ENCODE measurements at places on chromosomes 7 and 10.
A peak's percentile ranks its signal among the peaks of the same experiment; 100 is the strongest.

- DNase-seq = peak; percentile 18
Observed at GRCh38 chr7:103989785-103990767, 618 bp upstream of the RELN start.

DNA sequence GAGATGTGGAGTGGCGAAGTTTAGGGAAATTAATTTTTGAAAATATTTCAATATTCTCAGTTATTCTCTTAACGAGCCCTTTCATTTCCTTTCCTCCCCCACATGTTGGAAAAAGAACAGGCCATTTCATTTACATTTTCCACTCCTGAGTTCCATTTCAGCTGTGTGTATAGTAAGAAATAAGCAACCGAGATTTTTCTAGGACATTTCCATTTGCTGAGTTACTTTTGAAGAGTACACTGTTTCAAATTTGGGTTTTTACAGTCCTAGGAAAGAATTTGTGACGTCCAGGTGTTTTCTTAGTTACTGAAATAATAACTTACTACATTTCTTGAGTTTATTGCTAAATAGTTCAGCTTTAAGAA is 1.2 kb downstream of the SEPTIN7 start:
- DNase-seq = no peak

GRCh38 chr10:132536241-132536876 is 1.2 kb upstream of the INPP5A start:
- no peak for DNase-seq

DNA sequence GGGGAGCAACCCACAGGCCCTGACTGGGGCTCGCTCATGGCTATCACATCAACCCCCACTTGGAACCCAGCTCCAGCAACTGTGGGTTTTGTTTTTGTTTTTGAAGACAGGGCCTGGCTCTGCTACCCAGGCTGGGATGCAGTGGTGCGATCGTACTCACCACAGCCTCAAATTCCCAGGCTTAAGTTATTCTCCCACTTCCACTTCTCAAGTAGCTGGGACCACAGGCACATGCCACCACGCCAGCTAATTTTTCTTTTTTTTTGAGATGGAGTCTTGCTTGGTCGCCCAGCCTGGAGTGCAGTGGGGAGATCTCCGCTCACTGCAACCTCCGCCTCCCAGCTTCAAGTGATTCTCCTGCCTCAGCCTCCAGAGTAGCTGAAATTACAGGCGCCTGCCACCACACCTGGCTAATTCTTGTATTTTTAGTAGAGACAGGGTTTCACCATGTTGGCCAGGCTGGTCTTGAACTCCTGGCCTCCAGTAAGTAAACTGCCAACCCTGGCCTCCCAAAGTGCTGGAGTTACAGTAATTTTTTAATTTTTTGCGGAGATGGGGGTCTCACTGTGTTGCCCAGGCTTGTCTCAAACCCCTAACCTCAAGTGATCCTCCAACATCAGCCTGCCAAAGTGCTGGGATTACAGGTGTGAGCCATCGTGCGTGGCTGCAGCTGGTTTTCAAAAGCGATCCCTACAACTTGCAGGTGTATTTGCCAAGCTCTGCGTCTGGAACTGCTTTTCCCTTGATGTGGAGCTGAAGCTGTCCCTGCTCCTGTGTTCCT is 228.7 kb downstream of the SKIDA1 start:
- no peak for DNase-seq

DNA sequence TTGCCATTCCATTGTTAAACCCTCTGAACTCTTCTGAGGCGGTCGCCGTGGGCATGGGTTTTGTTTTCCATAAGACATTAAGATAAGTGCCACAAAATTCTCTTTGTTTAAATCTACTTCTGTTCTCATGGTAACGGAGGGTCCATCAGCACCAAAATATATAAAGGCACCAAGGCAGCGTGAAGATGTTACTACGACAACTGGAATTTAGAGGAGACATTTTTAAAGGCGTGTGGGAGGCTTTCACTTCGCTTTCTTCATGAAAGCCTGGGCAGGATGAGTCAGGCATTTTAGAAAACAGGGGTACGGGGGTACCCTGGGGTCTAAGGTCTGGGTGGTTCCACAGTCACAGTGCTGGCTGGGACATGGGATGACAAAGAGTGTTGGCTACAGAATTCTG is 34.0 kb downstream of the SMKR1 start:
- DNase-seq = no peak

DNA sequence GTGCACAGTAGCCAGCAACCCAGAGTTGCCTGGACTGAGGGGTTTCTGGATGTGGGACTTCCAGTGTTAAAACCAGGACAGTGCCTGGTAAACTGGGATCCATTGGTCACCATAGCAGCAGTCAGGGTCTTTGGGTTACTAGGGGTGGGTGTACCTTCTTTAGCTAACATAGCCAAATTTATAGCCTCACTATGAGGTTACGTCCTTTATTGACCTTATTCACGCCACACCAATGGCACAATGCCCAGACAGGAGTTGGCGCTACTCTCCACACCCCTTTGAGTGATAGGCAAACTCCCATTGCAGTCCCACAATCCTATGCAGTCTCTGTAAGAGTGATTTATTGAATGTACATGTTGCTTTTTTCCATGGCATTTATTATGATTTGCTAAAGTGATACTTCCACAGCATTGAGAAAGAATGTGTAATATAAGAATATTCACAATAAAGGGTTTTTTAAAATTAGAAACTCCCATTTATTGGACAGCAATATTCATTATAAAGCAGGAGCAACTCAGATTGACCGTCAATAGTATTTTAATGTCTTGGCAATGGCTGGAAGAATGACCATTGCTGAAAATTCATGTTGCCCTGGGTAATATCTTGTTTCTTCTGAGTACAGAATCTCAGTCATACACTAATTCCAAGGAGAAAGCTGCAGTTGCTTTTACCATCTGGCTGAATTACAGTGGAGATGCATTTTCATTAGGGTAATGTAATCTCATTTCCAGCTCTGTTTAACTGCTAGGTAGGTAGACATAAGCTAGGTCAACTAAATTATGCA is 26.1 kb downstream of the IFIT5 start:
- no peak for DNase-seq

GRCh38 chr10:132939957-132940790 is 2.2 kb downstream of the CFAP46 start:
- DNase-seq = peak; percentile 71

DNA sequence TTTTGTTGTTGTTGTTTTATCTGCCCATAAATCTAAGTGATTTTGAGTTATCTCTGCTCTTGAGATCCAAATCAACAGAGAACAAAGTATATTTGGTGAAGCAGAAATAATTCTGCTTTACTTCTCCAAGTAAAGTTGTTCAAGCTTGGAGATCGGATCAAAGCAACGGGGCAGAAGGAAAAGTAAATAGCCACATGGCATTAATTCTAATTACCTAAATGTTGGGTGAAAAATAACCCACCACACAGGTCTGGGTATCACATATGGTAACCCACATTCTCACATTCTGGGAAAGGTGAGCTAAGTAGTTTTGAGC is 3.1 kb downstream of the NRP1 start:
- DNase-seq = no peak

- no peak for DNase-seq
Observed at GRCh38 chr7:29442146-29442545, 121.5 kb upstream of the PRR15 start.

- no peak for DNase-seq
Observed at GRCh38 chr7:64308016-64308270, 5.8 kb upstream of the ZNF736 start.

DNA sequence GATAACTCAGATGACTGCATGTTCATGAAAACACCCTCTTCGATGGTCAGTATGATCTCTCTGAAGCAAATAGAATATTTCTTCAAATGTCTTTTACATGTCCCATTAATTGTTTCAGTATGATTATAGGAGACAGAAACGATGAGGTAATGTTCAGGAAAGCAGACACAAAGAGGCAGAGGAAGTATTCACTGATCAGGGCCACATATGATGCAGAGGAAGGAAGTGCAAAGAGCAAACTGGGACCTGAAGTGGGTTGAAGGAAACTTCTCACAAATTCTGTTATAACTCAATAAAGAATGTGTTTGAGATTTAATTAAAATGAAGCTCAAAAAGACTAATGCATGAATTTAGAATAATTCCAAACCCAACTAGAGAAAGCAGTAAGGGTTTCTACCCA is 70.5 kb downstream of the TES start:
- DNase-seq = no peak

DNA sequence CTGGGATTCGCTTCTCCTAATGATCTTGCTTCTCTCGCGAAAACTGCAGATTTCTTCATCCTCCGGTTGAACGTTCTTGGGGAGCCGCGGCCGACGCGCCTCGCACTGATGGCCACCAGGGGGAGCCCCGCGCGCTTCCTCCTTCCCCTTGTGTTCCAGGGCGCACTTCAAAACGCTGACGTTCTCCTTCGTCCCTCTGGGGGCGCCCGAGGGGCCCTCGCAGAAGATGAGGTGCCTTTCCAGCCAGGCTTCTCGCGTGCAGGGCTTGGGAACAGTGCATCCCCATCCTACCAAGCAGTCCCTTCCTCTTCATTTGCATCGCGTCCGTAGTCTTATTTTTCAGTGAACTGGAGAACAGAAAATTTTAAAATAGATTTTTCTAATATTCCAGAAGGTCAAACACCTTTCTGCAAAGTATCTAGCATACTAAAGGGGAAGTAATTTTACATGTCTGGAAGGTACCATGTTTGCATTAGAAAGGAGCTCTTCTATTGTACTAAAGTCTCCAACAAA is 22.5 kb downstream of the GSTO2 start:
- DNase-seq = peak; percentile 92

- DNase-seq = no peak
Observed at GRCh38 chr7:130490311-130490791, 1.5 kb upstream of the MEST start.

DNA sequence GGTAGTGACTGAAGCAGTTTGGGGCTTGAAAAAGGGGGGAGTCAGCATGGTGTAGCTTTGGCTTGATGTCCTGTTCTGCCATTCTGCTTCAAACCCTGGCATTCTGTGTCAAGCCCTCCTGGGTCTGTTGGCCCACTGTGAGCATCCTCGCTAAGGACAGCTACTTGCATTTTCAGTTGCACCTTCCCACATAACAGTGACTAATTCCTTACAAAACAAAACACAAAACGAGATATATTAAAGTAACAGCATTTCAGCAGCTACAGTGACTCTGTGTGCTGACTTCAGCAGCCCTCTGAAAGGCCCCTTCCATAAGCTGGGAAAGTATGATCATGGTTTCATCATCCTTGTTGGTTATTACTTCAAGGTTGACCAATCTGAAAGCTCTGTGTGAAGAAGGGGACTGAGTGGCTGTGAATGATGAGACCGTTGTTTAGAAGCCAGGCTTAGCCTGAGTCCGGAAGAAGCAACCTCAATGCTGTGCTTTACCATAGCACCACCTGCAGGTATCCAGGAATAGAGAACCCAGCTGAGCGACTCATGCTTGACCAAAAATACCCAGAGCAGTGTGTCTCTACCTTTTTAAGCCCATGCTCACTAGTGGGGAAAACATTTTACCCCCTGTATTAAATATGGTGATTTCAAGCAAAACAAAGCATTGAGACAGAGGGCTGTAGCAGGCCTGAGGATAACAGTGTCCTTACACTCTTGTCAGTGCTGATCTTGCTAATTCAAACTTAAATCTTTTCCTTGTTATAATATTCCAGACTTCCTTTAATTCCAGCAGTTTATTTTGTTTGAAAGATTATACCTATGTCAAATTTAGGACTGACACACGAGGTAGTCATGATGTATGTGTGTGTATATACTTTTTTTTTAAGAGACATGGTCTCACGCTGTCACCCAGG is 42.6 kb upstream of the CC2D2B start:
- peak; percentile 61 for DNase-seq

GRCh38 chr10:77667426-77668324 is 30.1 kb upstream of the KCNMA1 start:
- DNase-seq = no peak

- no peak for DNase-seq
Observed at GRCh38 chr7:134826105-134826504, 46.7 kb downstream of the CALD1 start.

- peak; percentile 15 for DNase-seq
Observed at GRCh38 chr10:6204341-6205191, 1.8 kb downstream of the PFKFB3 start.

GRCh38 chr10:11535346-11535959 is 76.0 kb downstream of the USP6NL start:
- no peak for DNase-seq

DNA sequence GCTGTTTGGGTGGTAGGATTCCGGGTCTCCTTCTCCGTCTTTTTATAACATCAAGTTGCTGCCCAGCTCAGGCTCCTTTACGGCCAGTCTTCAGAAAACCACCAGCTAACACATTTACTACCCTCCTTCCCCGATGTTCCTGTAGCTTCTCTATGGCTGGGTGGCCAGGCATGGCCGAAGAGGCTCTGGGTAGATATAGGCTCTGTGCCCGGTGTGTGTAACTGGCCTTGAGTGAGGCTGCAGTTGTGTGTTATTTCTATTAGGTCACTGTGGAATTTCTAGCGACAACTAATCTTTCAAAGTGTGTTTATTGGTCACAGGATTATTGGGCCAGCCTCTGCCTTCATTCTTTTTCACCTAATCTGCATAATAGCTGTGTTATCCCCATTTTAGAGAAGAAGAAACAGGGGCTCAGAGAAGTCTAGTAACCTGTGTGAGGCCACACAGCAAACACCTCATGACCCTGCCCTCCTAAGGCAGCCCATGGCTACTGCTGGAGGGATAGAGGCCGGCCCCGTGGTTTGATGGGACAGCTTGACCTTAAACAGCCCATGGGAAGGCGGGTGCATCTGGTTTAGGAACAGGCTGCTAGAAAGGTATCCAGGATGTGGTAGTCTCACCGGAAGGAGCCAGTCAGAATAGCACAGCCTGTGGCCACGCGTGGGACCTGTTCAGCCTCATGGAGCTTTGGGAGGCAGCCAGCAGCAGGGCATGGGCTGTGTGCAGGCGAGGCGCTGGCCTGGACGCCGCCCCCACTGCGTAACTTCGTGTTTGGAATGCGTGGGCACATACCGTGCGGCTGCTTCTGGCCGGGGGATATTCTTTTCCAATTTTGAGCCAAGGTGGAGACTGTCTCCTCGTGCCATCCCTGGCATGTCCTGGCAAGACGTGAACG is 29.7 kb downstream of the HTRA1 start:
- DNase-seq = peak; percentile 83

DNA sequence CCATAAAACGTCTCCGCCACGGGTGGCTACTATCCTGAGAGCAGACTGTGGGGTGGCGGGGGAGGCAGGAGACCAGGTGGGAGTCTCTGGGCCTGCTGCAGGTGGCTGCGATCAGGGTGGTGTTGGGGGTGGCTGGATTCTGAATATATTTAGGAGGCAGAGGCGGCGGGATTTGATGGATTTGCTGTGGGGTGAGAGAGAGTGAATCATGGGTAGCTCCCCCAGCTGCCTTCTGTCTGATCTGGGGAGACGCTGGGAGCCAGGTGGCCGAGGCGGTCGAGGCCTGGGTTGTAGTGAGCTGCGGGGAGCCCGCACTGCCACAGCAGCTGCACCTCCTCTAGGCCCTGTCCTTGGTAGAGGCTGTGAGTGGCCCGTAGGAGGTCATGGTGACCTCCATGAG is 48.2 kb upstream of the PFKFB3 start:
- DNase-seq = no peak

DNA sequence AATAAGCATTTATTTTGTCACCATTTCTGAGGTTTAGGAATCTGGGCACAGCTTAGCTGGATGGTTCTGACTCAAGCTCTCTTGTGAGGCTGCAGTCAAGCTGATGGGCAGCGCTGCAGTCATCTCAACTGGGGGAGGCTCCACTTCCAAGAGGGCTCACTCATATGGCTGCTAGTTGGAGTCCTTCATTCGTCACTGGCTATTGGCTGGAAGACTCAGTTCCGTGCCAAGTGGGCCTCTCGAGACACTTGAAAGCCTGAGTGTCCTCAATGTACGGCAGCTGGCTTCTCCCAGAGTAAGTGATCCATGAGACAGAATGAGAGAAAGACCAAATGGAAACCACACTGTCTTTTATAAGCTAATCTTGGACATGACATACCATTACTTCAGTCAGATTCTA is 21.6 kb upstream of the COL13A1 start:
- DNase-seq = no peak

- no peak for DNase-seq
Observed at GRCh38 chr7:93218997-93219827, 7.1 kb downstream of the HEPACAM2 start.
